ENCODE measurements at places on chromosomes 11 and 22.

GRCh38 chr11:104620991-104621390, 277.3 kb downstream of the CASP12 start:
- no peak for DNase-seq

DNA sequence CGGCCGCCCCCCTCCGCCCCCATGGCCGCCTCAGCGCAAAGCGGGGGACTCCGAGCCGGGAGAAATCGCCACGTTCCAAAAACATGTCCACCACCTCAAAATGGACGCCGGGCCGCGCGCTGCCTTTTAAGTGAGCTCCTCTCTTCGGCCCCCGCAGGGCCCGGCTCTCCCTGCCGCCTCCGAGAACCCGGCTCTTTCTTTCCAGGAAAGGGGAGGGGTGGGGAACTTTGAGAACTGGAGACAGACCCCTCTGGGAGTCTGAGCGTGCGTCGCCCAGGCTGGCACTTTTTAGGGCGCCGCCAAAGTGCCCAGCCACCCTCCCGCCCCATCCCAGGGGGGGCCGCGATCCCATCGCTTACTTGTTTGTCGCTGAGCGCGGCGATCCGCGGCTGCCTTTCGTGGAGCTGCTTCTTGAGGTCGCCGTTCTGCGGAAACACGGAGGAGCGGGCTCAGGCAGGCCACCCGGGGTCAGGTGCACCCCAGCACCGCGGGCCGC, 1.6 kb downstream of the PHF21B start:
- peak; percentile 11 for DNase-seq

DNA sequence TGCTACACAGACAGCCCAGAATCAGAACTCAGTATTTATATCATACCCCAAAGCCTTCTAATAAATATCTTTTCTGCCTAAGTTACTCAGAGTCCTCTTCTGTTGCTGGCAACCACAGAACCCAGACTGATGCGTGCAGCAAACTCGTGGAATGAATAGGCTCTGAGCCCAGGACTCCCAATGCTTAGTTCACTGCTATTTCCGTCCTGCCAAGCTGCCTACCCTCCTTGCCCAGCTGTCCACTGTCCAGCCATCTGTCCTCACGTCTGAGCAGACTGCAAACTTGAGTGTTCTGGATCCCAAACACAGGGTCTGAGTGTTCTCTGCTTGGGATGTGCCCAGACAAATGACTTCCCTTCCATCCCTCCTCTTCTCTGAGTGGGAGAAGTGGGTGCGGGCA, 19.4 kb downstream of the PTPN5 start:
- no peak for DNase-seq

GRCh38 chr11:71384561-71384960, 63.6 kb downstream of the DHCR7 start:
- DNase-seq, result no peak

DNA sequence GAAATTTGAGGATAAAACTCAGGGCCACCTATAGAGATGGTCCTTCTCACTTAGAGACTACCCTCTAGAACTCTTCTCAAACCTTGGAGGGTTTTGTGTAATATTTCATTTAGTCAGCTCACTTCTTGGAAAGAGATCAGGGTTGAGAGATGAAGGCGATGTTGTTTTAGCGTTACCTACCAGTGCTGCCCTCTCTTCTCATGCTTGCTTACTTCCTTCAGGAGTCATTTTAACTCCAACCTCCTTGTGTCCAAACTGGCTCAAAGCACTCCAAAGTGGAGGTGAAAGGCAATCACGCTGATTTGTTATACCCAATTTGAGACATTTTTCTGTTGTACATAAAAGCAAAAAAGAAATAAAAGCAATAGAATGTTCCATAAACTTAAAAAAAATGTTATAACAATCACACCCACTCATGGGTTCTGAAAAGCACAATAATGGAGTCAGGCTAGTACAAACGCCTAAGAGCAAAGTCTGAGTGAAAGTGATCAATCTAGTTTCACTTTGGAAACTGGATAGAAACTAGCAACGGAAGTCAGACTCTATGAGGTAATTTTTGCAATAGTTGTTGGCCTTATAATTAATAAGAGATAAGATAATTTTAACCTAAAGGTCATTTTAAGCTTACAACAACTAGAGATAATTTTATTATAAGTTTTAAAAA, 117.1 kb downstream of the MRTFA start:
- DNase-seq, result no peak
